ENCODE measurements at places on chromosomes 11 and 22. TPM values are rescaled to one million over a fixed set of nuclear protein-coding genes. Genes with fewer than 3 reads are reported as not detected.

The SLC16A8 gene
- 0.17 TPM for total RNA-seq

The TXNRD2 gene
- 28.5 TPM for total RNA-seq

The CBLIF gene
- not detected for total RNA-seq

The TYR gene
- not detected for total RNA-seq

Data from smooth muscle cell of trachea (primary cell).